ENCODE measurements at places on chromosomes 12 and 14. TPM values are rescaled to one million over a fixed set of nuclear protein-coding genes. Genes with fewer than 3 reads are reported as not detected.

- no peak for DNase-seq
These were observed 9.1 kb upstream of the GLT1D1 start for GRCh38 chr12:128844031-128844635.

PLEKHG7 gene
- not detected for total RNA-seq

DNA sequence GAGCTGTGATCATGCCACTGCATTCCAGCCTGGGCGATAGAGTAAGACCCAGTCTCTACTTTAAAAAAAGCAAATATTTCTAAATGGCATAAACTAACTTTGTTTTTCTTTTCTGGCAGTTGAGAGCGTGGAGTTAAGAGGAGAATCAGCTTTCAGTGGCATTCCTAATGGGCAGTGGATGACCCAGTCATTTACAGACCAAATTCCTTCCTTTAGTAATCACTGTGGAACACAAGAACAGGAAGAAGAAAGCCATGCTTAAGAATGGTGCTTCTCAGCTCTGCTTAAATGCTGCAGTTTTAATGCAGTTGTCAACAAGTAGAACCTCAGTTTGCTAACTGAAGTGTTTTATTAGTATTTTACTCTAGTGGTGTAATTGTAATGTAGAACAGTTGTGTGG lies 21.2 kb downstream of the TDG start:
- no peak for DNase-seq

GRCh38 chr12:114921781-114922180 lies 237.8 kb upstream of the TBX3 start:
- no peak for DNase-seq

DNA sequence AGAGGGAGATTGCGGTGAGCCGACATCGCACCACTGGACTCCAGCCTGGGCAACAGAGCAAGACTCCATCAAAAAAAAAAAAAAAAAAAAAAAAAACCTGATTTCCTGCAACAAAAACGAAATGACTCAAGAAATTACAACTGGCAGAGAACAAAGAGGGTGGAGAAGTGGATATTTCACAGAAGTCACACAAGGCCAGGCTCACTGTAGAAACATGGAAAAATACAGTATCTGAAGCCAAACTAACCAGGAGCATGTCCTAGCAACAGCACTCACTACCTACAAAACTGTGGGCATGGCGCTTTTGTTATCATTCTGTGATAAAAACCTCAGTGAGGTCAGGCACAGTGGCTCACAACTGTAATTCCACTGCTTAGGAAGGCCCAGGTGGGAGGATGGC lies 11.7 kb upstream of the MMP17 start:
- no peak for DNase-seq

DNA sequence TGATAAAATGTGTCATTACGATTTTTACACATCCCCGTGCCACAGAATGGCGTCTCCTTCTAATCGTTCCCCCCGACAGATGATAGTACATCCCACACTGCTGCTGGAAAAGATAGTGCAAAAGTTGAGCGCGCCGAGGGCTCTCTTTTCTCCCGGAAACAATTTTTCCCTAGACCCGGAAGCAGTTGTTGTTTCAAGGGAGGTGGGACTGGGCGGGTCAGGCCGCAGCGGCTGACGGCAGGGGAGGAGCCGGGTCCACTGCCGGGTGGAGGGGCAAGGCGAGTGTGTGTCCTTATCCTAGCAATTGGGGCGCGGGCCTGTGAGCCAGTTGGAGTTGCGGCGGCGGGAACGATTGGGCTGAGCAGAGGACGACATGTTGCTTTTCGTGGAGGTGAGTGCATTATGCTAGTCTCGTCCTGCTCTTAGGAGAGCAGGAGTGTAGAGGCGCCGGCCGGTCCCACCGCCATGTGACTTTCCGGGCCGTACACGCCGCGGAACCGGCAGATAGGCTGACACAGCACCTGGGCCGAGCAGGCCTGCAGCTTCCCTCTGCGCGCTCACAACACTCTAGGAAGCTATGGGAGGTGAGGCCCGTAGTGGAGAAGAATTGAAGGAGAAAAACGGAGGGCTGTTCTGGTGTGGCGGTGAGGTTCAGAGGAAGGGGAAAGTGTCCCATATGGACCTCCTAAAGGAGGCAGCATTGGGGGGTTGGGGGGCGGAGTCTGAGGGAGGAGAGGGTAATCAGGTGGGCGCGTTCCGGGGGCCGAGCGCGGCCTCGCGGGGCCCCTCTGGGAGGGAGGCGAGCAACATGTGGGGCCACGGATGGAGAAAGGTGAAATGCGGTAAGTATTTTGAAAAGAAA lies at the start of gene LARP4:
Gene LARP4, plus strand, starts transcription at position 248 of the 862 bp plus-strand sequence. Its CDS starts 126 bp downstream, at position 374.
- peak; percentile 92 for DNase-seq

CCDC197 gene
- 0.20 TPM for total RNA-seq

DNA sequence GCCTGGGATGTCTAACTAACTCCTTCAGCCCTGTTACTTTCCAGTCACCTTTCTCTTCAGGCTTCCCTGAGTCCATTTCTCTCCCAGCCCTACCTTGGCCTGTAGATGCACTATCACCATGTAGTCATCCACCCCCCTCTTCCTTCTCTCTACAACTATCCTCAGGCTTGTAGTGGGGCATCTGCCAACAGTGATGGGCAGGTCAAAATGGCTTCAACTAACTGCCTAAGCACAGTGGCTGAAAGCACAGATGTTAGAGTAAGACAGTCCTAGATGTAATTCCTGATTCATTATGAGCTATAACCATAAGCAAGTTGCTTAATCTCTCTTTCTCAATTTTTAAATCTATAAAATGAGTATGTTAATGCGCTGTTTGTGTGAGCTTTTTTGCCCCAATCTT lies 133.6 kb upstream of the NAV3 start:
- no peak for DNase-seq

PIWIL1 gene
- total RNA-seq, result not detected

- DNase-seq, result peak; percentile 66
These were observed 8.8 kb downstream of the VPS37B start for GRCh38 chr12:122886851-122887818.

DNA sequence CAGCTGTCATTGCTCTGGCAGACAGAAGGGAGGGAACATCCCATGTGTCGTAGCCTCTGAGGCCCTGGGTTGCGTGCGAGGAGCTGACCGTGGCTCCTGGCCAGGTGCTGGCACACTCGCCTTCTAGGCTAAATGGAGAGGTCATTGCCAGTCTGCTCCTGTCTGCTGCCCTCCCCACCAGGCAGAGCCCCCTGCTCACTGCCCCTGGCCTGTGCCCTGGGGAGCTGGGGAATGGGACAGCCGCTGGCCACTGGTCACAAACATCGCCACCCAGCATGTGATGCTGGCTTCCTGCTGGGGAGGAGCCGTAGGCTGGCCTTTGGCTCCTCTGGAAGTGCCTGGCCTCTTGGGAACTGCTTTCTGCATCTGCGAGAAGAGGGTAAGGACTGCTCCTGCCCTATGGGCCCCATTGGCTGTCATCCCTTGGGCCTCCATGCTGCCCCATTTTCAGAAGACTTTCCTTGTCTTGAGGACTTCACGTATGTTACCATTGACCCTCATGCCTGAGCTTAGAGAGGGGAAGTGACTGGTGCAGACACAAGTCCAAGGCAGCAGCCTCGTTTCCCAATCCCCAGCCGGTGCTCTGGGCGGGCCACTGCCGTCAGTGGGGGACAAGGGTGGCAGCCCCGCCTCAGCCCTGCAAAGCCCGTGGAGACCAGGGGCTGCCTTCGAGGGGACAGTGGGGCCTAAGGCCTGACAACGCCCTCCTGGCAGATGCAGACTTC lies 2.0 kb upstream of the TNFAIP2 start:
- DNase-seq, result no peak

DNA sequence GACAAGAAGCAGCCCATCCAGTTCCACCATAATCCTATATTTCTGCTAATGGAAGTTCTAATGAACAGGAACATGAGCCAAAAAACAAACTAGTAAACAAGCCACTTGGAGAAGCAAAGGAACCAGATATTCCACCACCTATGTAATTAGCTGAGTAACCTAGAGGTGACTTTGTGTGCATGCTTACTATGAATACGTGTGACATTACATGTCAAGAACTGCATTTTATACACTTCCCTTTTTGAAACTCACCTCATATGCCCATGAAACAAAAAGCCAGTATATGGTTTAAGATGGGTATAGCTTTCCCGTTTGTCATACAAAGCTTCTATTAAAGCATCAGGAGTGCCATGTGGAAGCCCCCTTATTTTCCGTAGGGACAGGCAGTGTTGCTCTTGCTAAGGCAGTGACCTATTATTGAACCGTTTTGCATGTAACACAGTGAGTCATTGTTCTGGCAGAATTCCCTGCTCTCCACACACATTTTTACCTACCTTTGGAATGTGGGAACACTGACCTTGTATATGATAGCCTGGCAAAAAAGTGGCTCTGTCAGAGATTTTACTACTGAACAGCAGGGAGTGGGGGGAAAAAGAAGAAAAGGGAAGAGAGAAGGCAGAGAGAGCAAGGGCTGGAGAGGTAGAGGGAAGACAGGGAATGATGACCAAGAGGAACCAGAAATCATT lies 34.8 kb upstream of the FRMD6 start:
- no peak for DNase-seq

PZP gene
- total RNA-seq, result not detected

MIP gene
- not detected for total RNA-seq
